Epithelial cell of umbilical artery (primary cell): ENCODE measurements at places on chromosomes 5 and 9. TPM values are rescaled to one million over a fixed set of nuclear protein-coding genes. Genes with fewer than 3 reads are reported as not detected.

FAT2 gene
- under 0.01 TPM in 1 of 2 replicates, not detected in the other for total RNA-seq

GAPT gene
- total RNA-seq: not detected in 2 replicates

AHRR gene
- 2.4 and 12.3 TPM in 2 replicates for total RNA-seq

CATSPER3 gene
- total RNA-seq: not detected in 2 replicates

PPP3R2 gene
- not detected in 2 replicates for total RNA-seq

FGF10 gene
- total RNA-seq: not detected in 2 replicates

GABRA6 gene
- not detected in 2 replicates for total RNA-seq

TMEM232 gene
- 1.3 and 1.5 TPM in 2 replicates for total RNA-seq

DAB2IP gene
- total RNA-seq: 11.6 and 24.4 TPM in 2 replicates

SEMA5A gene
- 0.15 and 0.32 TPM in 2 replicates for total RNA-seq

FOXI1 gene
- not detected in 2 replicates for total RNA-seq

DOK3 gene
- total RNA-seq: 0.65 and 3.6 TPM in 2 replicates

ZNF79 gene
- total RNA-seq: 9.1 and 15.3 TPM in 2 replicates

TCOF1 gene
- total RNA-seq: 17.9 and 21.1 TPM in 2 replicates

PCDHGA8 gene
- total RNA-seq: 0.46 and 0.97 TPM in 2 replicates

FOXD4 gene
- not detected in 2 replicates for total RNA-seq

FAM169A gene
- total RNA-seq: under 0.01 and 0.30 TPM in 2 replicates

SET gene
- total RNA-seq: 594 and 880 TPM in 2 replicates

NDUFAF2 gene
- 39.3 and 49.1 TPM in 2 replicates for total RNA-seq

PTPRD gene
- 4.9 and 11.4 TPM in 2 replicates for total RNA-seq

EQTN gene
- total RNA-seq: not detected in 2 replicates

ZNF883 gene
- total RNA-seq: 0.32 and 0.76 TPM in 2 replicates

TEK gene
- 88.0 and 110 TPM in 2 replicates for total RNA-seq

IFNA21 gene
- total RNA-seq: not detected in 2 replicates

SEMA6A gene
- total RNA-seq: 0.15 and 0.32 TPM in 2 replicates

GPR150 gene
- total RNA-seq: 0.30 and 0.32 TPM in 2 replicates

PCDHA12 gene
- total RNA-seq: not detected in 2 replicates

TAL2 gene
- total RNA-seq: 0.32 TPM in 1 of 2 replicates, not detected in the other

SPINK4 gene
- not detected in 2 replicates for total RNA-seq

ZNF608 gene
- 3.2 and 12.2 TPM in 2 replicates for total RNA-seq

UBAP2 gene
- total RNA-seq: 14.9 and 23.3 TPM in 2 replicates

DMRT2 gene
- not detected in 2 replicates for total RNA-seq

MSANTD3 gene
- 65.0 and 69.6 TPM in 2 replicates for total RNA-seq

SHOC1 gene
- total RNA-seq: 0.15 TPM in 1 of 2 replicates, not detected in the other

PCDHA1 gene
- 0.32 TPM in 1 of 2 replicates, not detected in the other for total RNA-seq

MVB12B gene
- 1.9 and 2.1 TPM in 2 replicates for total RNA-seq

IFNK gene
- total RNA-seq: not detected in 2 replicates

POU5F2 gene
- 0.32 and 0.61 TPM in 2 replicates for total RNA-seq

PPP1R2B gene
- under 0.01 TPM in 1 of 2 replicates, not detected in the other for total RNA-seq

CLIC3 gene
- total RNA-seq: 0.32 TPM in 1 of 2 replicates, not detected in the other

LHX2 gene
- not detected in 2 replicates for total RNA-seq

SOX30 gene
- not detected in 2 replicates for total RNA-seq

LCN9 gene
- total RNA-seq: not detected in 2 replicates

SCGB3A2 gene
- not detected in 2 replicates for total RNA-seq

TYRP1 gene
- total RNA-seq: 0.30 and 0.97 TPM in 2 replicates

KIF20A gene
- 52.6 and 77.2 TPM in 2 replicates for total RNA-seq

CDX1 gene
- not detected in 2 replicates for total RNA-seq
